ENCODE measurements at places on chromosomes 2 and 18.

GRCh38 chr2:174336501-174337336, 2.0 kb downstream of the SP9 start:
- DNase-seq, result no peak

GRCh38 chr2:37080266-37080665, 3.9 kb downstream of the HEATR5B start:
- no peak for DNase-seq

- no peak for DNase-seq
Measured at GRCh38 chr2:240392948-240393830, 42.3 kb upstream of the GPC1 start.

- no peak for DNase-seq
Measured at GRCh38 chr18:9839853-9840252, 45.9 kb upstream of the TXNDC2 start.

DNA sequence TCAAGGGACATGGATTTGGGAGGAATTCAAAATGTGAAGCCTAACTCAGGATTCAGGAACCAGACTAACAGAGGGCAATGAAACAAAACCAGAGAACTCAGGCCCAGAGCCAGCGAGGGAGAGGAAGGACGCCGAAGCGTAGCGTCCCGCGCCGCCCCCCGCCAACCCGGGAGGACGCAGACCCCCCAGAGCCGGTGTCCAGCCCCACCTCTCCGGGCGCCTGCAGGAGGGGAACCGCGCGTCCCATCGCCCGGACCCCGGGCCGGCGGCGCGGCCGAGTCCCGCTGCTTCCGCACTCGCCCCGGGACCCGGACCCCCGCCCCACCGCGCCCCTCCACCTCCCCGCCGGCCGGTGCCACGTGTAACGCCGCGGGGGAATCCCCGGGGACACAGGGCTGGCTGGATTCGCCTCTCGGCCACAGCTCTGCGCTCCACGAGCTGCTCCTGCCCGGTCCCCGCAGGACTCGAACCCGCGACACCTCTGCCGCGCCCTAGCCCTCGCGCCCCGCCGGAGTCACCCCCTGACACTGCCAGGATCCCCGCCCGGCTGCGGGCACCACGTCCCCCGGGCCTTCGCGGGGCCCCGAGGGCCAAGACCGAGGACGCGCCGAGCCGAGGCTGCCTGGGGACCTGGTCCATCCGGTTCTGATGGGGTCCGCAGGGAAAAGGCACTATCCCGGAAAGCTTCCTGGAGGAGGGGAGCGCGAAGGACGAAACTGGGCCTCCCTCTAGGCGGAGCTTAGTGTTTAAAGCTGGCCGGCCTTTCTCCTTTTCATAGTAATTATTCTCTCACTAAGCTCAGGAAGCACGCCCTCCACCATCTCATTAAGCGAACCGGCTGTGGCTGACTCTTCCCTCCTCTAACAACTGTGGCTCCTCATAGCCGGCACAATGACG, 40.4 kb upstream of the FAM124B start:
- DNase-seq, result no peak

DNA sequence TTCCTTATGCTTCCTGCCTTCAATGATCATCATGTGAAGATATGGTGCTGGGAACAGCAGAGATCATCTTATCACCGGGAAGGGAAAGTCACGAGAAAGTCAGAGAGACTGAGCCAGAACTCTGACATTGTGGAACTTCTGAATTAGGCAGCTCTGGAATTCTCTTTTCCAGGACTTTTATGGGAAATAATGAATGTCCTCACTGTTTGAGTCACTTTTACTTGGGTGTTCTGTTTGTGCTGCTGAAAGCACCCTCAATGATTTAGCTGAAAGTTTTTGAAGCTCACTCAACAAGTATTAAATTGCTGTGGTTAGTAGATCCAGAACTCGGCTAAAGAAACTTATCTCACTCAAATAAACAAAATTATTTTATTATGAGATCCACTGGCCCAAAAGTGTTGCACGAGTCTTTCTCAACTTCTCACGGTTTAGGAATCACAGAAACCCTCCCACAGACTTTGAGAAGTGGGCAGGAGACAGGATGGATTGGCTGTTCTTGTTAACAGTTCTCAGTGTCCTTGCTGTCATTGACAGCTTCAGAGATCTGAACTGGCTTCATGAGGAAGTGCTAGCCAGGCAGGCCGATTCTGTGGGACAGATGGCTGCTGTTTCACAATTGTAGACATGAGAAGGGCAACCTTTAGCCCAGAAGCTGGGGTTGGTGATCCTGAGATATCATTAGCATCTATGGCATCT, 26.4 kb upstream of the ATRAID start:
- no peak for DNase-seq

- no peak for DNase-seq
Measured at GRCh38 chr2:229273006-229273722, 2.1 kb upstream of the PID1 start.

DNA sequence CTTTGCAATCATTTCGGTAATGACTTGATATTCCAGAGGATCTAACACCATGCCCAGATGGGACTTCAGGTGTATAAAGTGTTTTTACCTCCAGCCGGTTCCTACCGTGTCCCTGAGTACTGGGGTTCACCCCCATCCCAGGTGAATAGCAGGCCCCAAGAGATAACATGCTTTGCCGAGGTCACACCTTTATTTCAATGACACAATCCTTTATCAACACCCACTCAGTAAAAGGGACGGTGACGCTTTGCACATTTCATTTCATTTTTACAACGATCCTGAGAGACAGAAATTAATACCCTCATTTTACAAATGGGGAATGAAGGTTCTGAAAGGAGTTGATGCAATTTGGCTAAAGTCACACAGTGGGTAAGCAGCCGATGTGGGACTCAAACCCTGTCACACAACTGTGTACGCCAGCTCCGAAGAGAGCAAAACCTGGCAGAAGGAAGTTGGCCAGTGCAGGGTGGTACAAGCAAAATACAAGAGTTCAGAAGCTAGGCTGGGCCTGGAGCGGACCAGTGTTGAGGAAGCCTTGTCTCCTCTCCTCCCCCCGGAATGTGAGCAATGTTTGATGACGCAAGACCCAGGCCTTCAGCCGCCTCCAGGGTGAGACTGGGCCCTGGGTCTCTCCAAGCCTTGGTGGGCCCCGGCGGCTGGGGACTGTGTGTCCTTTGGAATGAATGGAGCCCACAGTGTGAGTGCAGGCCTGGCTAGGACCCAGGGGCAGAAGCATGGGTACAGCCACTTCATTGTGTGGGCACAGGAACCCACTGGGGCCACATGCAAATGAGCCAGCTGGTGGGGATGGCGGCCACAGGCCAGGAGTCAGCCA, 139.6 kb upstream of the MYCN start:
- no peak for DNase-seq

GRCh38 chr18:6719098-6719846, 10.2 kb upstream of the ARHGAP28 start:
- no peak for DNase-seq

GRCh38 chr2:118698564-118698963, 148.9 kb downstream of the EN1 start:
- no peak for DNase-seq

All from effector CD4-positive, alpha-beta T cell (primary cell).